Activated CD4-positive, alpha-beta T cell treated with anti-CD3 and anti-CD28 coated beads for 4 hours (primary cell): ENCODE measurements at places on chromosomes 7 and 10.

GRCh38 chr7:74554178-74554577, 100.5 kb downstream of the GTF2IRD1 start:
- no peak for DNase-seq

- DNase-seq = no peak
Observed at GRCh38 chr10:36256948-36257356, 614.9 kb upstream of the FZD8 start.

DNA sequence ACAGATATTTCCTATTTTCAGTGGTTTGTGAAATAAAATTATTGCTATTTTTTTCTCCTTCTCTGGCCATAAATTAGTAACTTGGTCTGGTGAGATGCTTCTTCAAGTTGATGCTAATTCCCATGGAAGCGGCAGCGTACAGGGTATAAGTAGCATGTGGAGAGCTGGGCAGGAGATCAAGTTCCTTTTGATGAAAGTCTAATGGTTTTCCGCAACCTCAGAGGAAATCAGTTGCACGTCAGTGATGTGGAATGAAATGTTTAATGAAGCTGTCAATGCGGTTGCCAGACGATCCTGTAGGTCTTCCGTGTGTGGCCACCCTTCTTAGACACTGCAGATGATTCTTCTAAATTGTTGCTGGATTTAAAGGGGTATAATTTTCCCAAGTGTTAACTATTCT, 236.4 kb upstream of the GRM3 start:
- DNase-seq = no peak

GRCh38 chr10:103812432-103812831, 42.9 kb downstream of the SH3PXD2A start:
- no peak for DNase-seq

GRCh38 chr10:71817831-71818655, 33.0 kb downstream of the PSAP start:
- DNase-seq = no peak

GRCh38 chr7:96097835-96098234, 224.1 kb downstream of the SLC25A13 start:
- no peak for DNase-seq

GRCh38 chr7:142669074-142669654, 80.1 kb upstream of the PRSS1 start:
- DNase-seq = no peak

DNA sequence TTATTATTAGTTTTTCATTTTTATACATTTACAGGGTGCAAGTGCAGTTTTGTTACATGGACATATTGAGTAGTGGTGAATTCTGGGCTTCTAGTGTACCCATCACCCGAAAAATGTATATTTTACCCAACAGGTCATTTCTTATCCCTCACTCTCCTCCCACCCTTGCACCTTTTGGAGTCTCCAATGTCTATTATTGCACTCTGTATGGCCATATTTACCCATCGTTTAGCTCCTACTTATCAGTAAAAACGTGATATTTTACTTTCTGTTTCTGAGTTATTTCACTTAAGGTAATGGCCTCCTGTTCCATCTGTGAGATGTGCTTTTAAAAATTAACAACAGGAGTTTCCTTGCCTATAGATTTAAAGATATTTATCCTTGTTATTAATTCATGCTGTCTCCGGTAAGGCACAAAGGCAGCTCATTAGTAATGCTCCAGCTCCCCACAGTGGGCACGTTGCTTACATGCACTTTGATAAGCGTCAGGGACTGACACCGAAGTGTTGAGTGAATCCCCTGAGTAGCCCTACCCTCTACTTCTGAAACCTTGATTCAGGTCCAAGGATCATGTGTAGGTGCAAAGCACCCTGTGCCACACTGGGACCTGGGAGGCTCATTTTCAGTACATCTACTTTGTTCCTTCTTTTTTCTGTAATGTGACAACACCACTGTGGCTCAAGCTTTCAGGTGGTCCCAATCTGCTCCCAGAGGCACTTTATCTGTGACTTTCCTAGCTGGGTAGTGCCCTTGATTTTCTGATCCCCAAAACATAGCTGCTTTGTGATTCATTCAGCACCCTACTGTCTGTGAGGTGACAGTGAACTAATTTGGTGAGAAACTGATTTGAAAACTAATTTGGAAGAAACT, 27.3 kb downstream of the HYAL4 start:
- peak; percentile 17 for DNase-seq

- no peak for DNase-seq
Observed at GRCh38 chr7:46589286-46589685, 668.2 kb upstream of the IGFBP3 start.

GRCh38 chr10:124721330-124722045, 22.7 kb downstream of the FAM53B start:
- no peak for DNase-seq

DNA sequence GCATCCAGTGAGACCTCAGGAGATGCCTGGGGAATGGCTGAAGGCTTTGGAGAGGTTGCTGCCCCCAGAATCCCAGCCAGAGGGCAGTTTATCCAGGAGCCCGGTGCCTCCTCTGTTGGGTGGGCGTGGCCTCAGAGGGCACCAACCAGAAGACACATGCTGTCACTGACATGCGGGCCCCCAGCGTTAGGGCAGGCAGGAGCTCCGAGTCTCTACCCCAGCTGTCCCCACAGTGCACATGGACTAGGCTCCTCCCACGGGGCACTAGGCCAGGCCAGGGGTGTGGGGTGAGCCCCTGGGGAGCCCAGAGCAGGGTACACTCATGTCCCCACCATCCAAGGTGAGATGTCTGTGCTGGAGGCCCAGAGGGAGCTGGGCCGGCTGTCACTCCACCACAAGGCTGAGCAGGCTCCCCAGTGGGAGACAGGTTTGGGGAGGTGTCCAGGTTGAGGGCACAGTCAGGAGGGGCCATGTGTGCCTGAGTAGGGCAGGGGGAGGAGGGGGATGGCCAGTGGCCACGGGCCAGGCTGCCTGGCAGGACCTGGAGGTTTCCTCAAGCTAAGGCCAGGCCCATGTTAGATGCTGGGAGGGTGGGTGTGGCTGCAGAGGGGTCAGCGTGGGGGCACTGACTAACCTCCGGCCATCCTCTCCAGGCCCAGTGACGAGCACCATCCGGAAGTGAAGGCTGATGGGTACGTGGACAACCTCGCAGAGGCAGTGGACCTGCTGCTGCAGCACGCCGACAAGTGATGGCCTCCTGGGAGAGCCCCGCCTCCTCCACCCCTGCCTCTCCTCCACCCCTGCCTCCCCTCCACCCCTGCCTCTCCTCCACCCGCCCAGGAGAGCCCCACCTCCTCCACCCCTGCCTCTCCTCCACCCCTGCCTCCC, 131.3 kb downstream of the FAM53B start:
- DNase-seq = peak; percentile 20

DNA sequence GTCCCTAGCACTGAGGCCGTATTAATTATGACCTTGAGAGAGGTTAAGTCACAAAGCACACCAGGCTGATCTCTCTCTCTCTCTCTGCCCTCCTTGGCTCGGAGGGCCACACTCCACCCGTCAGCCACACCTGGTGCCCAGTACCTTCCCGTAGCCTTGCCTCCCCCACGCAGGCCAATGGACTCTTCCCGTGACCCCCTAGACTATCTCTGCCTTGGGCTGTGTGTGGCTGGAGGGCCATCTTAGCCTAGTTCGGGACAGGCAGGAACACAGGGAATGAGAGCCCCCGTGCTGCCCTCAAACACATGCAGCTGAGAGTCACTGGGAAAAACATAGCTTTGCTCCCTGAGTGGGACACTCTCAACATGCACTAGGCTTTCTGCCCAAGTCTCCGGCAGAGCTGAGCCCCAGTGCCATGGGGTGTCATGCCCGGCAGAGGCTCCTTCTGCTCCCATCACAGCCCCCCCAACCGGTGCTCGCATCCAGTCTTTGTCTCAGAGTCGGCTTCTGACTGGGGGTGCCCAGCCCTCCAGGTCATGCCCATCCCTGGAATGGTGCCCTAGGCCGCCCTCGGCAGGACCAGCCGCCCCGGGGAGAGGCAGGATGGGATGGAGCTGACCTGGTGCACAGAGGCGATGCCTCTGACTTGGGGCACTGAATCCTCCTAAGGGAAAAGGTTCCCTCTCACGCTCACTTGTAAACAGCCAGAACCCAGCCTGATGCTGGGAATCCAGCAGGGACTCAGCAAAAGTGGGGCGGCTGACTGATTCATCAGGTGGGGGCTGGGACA, 63.0 kb downstream of the TCERG1L start:
- DNase-seq = no peak

- no peak for DNase-seq
Observed at GRCh38 chr7:29917641-29918040, 72.0 kb downstream of the SCRN1 start.

- DNase-seq = no peak
Observed at GRCh38 chr10:35783305-35783838, 141.3 kb upstream of the FZD8 start.

GRCh38 chr7:16918288-16918895, 36.6 kb upstream of the AGR3 start:
- DNase-seq = peak; percentile 15

GRCh38 chr10:15860692-15861201, 440 bp upstream of the MINDY3 start:
- DNase-seq = no peak

DNA sequence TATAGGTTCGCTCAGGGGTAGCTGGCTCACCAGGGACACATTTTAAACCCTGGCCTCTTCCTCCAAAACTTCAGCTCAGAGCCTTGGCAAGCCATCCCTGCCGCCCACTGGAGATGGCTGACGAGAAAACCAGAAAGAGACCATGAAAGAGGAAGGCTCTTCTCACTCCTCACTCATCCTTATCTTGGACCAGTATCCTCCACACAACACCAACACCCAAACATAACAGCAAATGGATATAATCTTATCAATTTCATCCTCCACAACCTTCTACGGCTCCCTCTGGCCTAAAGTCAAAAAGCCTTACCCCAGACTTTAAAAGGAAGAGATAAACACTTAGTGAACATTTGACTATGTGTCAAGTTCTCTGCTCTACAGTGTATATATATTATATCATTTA, 26.9 kb downstream of the DLG5 start:
- no peak for DNase-seq

DNA sequence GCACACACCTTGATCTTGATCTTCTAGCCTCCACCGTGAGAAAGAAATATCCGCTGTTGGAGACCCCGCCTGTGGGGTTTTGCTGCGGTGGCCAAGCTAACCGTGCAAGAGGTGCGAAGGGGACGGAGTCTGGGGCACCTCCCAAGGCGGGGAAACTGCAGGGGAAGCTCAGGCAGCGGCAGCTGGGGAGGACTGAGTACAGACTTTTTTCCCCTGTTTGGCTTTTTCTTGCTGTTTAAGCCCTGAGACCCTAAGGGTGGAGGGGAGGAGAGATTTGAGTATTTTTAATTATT, 108.0 kb downstream of the DNAJB6 start:
- DNase-seq = no peak

- no peak for DNase-seq
Observed at GRCh38 chr7:47186316-47186715, 395.6 kb downstream of the TNS3 start.

- DNase-seq = no peak
Observed at GRCh38 chr7:47367369-47367768, 214.5 kb downstream of the TNS3 start.

DNA sequence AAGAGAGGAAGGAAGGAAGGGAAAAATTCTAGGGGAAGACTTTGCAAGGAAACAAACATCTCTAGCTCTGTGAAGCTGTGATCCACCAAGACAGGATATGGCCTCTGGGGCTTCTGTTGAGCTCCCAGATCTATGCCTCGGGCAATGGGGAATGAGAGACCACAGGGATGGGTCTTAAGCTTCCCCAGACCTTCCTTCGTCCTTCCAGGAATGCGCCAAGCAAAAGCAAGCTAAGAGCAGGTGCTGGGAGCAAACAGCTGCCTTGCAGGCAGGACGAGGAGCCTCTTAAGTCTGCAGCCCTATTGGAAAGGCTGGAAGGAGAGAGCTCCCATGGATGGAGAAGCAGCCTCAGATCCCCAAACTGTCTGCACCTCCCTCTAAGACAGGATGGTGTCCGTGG, 21.9 kb upstream of the ELN start:
- DNase-seq = no peak

DNA sequence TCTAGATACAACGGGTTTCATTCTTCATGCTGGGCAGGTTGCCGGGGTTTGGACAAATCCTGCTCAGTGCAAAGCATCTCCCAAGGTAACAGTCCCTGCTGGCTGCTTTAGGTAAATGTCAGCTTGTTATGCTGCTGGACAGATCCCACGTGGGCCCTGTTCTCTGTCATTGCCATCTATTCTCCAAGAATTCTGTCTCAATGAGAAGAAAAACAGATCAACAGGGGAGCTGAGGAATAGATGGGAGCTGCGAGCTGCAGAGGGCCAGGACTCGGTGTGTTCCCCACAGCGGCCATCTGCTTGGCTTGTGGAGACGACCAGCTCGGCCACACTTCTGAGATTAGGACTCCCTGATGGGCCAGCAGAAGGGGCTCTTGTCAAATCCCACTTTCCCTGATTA, 235.2 kb downstream of the DPP6 start:
- no peak for DNase-seq

DNA sequence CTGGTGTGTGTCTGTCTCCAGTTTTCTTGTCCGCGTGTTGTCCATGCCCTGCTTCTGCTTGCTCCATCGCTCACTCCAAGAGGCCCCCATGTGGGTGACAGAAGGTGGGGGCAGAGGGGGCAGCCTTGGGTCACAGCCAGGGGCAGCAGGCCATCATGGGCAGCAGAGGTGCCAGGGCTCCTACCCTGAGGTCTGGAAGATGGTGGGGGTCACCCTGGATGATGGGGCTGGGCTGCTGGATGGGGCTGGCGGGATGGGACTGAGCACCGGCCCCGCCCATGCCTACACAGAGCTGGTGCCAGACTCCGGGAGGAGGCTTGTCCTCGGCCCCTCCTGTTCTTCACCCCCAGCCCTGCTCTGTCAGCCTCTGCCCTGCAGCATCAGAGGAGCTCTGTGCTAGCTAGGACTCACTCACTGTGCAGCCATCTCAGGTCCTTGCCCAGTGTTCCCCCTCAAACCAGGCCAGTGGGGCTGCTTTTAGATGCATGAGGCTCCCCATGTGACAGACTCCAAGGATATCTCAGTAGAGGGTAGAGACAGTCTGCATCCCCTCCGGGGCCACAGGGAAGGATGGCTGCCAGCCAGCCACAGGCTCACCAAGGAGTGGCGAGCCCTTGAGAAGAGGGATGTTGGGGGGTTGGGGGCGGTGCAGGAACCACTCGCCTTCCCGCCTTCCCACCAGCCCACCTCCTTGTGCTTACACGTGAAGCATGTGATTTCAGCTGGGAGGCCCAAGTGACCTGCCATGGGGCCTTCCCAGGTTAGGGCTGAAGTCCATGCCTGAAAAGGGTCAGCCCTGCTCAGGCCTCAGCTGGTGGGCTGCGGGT, 35.5 kb upstream of the PPIF start:
- DNase-seq = no peak

GRCh38 chr7:65953001-65953720, 28.9 kb downstream of the GUSB start:
- no peak for DNase-seq

- DNase-seq = no peak
Observed at GRCh38 chr7:138720286-138720685, 19.1 kb upstream of the SVOPL start.
